Right atrium auricular region (tissue), 2 donors: ENCODE measurements at places on chromosomes 6 and 20. TPM values are rescaled to one million over a fixed set of nuclear protein-coding genes. Genes with fewer than 3 reads are reported as not detected.
A peak's percentile ranks its signal among the peaks of the same experiment; 100 is the strongest.

DNA sequence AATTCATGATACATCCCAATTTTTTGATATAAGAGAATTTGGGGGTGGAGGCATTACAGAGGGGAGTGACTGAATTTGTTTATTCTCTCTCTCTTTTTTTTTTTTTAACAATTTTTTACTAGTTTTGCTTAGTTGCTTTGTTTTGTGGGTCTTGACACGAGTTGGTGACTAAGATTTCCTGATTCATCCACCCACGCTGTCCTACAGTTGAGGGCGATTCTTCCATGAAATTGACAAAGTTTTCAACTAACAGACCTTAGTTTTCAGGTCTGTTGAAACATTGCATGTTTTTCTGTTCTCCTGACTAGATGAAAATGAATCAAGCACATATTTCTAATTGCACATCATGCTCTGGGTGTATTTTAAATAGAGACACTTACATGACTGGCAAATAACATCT lies 613.8 kb downstream of the TFAP2B start:
- no peak for DNase-seq

The PACRG gene
- 2.8 TPM for total RNA-seq

- no peak for DNase-seq
These were observed 166.4 kb upstream of the PRND start for GRCh38 chr20:4555188-4555890.

- no peak for DNase-seq
These were observed 75.9 kb upstream of the RGS17 start for GRCh38 chr6:153207006-153207405.

- no peak for DNase-seq
These were observed 229.8 kb upstream of the SASH1 start for GRCh38 chr6:148112851-148113319.

The BFSP1 gene
- 1.3 TPM for total RNA-seq

DNA sequence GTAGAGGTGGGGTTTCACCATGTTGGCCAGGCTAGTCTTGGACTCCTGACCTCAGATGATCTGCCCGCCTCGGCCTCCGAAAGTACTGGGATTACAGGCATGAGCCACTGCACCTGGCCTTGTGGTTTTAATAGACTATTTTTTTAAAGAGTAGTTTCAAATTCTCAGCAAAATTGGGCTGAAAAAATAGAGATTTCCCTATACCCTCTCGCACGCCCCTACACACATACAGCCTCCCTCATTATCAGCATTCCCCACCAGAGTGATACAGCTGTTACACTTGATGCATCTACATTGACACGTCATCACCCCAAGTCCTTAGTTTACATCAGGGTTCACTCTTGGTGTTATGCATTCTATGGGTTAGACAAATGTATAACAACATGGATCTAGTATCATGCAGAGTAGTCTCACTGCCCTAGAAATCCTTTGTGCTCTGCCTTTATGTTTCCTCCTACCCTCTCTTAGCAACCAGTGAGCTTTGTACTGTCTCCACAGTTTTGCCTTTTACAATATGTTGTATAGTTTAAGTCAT lies 103.6 kb downstream of the CDYL start:
- no peak for DNase-seq

DNA sequence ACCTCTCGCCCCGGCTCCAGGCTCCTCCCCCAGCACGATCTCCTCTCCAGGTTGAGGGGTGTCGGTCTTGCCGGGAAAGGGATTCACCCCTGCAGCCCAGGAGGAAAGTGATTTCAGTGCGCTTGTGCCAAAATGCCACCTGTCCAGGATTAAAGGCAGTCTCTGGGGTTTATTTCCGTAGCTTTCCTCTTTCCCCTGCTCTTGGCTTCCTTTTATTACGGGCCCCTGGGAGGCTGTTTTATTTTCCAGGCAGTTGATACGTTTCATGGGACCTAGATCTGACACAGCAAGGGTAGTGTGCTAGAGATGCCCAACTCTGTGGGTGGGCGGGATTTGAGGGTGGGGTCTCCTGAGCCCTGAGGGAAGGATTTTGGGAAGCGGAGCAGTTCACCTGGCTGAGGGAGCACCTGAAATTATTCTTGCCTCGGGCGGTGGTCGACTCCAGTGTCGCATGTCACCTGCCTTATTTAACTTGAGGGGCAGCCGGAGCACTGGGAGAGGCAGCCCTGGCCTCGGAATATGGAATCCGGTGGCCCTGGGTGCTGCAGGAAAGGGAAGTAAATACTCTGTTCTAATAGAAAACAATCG lies 9.5 kb upstream of the NKX2-2 start:
- no peak for DNase-seq

The HEY2 gene
- total RNA-seq: 1.8 TPM

DNA sequence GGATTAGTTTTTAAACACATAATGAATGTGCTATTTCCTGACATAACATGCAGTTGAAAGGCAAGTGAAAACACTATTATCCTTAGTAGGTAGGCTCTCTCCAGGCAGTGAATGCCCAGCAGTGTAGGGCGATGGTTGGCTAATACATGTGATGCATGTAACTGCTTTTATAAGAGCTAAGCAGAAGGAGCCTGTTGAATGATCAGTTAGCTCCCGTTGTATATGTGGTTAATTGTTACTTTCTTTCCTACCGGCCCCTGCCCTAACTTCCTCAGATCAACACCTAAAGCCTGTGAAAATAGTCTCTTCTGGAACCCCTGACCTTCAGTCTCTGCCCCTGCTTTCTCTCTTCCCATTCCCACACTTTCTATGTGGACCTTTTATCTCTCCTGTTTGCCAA lies 10.5 kb downstream of the SOX4 start:
- DNase-seq: no peak

DNA sequence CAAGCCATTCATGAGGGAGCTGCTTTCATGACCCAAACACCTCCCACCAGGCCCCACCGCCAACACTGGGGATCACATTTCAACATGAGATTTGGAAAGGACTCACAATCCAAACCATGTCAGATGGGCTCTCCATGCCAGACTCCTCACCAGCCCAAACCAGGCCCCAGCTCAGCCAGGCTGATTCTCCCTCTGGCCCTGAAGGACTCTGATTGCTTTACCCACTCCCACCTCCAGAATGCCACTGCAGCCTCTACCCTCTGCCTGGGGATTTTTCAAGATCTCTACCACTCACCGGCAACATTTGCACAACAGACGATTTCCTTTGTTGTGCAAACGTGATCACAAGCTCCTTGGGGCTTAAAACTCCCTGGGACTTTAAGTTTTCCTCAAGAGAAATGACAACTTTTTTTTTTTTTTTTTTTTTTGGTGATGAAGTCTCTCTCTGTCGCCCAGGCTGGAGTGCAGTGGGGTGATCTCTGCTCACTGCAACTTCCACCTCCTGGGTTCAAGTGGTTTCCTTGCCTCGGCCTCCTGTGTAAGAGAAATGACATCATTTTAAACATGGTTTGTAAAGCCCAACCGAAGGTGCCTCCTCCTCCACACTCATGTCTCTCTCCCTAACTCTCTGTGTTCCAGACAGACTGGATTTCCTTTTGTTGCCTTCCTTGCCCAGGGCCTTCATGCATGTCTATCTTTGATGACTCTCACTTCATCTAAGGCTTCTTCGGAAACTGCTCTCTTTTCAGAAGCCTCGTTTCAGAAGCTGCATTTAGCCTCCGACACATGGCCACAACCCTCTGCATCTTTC lies 147.0 kb downstream of the CDH26 start:
- no peak for DNase-seq

DNA sequence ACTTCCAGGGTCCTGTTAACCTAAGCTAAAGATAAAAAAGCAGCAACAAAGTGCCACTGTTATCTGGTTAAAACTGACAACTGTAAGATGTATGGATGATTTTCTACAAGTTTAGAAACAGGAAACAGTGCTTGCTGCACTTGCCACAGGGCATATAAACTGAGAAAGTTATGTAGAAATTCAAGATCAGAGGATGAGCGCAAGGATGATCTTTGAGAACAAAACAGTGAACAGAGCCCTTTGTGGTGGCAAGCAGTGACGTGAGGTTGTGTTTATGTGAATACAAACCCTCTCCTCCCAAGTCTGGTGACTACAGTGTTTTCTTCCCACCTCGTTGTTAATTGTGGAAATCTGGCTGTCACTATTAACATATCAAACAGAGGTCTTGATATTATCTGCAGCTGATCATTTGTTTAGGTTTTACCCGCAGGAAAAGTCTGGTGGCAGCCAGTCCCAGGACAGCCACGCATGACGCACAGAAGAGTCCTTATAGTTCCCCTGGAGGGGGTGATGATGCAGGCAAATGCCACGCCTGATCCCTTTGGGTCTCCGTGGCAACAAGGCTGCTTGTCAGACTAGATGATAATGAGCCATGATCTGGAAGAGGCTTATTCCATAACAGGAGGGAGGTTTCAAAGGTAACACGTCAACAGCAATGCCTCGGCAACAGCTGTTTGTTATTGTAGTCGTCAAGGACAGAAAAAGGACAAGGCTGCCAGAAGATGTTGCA lies 43.1 kb upstream of the TNFAIP3 start:
- peak; percentile 88 for DNase-seq

- DNase-seq: no peak
These were observed 283.7 kb downstream of the DHX35 start for GRCh38 chr20:39245685-39246311.

DNA sequence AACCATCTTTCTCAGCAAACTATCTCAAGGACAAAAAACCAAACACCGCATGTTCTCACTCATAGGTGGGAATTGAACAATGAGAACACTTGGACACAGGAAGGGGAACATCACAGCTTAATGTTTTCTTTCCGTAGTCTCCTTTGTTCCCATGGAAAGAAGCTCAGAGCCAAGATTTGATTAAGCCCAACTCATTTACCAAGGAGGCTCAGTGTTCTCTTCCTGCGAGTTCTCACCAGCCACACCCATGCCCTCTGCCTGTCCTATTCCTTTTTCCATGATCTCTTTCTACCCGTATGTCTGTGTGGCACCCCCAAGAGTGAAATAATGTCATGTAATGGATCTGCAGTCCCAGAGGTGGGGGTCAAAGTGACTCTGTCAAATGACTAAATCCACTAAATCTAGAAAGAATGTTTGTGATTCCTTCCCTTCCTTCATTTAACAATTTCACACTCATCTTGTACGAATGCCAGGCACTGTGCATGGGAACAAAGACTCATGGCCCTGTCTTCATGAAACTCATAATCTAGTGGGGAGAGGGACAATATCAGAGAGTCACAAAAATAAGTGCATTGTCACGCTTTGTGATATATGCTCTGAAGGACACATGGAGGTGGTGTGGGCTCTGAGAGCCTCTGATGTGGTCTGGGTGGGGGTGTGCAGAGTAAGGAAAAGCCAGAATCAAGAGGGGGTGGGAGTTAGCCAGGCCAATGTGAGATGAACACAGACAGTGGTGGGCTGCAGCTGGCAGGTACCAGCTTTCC lies 292.1 kb downstream of the CDC5L start:
- no peak for DNase-seq

GRCh38 chr6:11218538-11219399 lies 13.7 kb downstream of the NEDD9 start:
- peak; percentile 93 for DNase-seq

GRCh38 chr6:99933129-99933528 lies 60.9 kb downstream of the MCHR2 start:
- DNase-seq: no peak

DNA sequence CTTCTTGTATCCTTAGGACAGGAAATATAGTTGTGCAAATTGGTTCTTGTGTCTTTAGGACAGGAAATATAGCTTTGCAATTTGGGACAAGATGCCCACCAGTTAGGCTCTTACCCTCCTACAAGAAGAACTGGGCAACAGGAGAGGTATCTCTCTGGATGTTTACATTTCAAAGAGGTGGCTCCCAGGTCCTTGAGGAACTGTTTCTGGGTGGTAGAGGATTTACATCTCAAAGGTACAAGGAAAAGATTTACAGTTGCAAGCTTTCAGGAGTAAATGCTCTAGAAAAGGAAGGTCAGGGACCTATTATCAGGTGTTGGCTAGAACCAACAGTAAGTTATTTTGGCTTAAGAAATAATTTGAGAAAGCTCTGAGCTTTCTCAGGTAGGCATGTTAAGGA lies 19.2 kb downstream of the RNF182 start:
- DNase-seq: no peak

- no peak for DNase-seq
These were observed 766 bp upstream of the TINAG start for GRCh38 chr6:54307439-54307910.

The RPP40 gene
- 6.1 TPM for total RNA-seq

The SIRPD gene
- not detected for total RNA-seq

- no peak for DNase-seq
These were observed 70.4 kb downstream of the DOK5 start for GRCh38 chr20:54545676-54546358.

- DNase-seq: no peak
These were observed 17.4 kb downstream of the ADNP start for GRCh38 chr20:50913690-50914375.

DNA sequence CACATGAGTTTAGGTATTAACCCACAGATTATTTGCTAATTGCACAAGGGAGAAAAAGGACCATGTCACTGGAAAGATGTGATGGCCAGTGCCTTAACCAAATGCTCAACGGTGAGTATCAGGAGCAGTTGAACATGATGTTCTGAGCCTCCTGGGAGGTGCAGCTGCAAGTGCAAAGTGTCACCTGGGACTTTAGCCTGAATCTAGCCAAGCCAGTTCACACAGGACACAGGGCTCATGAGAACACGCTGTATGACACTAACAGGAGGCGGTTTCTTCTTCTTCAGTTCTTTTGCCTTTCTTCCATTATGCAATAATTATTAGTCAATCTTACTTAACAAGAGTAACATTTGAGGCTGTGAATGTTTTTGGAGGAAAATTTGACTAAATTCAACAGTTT lies 225.3 kb downstream of the THBS2 start:
- DNase-seq: no peak

GRCh38 chr6:75498862-75499261 lies 5.3 kb upstream of the FILIP1 start:
- DNase-seq: no peak

The AKAP7 gene
- 10.2 TPM for total RNA-seq

DNA sequence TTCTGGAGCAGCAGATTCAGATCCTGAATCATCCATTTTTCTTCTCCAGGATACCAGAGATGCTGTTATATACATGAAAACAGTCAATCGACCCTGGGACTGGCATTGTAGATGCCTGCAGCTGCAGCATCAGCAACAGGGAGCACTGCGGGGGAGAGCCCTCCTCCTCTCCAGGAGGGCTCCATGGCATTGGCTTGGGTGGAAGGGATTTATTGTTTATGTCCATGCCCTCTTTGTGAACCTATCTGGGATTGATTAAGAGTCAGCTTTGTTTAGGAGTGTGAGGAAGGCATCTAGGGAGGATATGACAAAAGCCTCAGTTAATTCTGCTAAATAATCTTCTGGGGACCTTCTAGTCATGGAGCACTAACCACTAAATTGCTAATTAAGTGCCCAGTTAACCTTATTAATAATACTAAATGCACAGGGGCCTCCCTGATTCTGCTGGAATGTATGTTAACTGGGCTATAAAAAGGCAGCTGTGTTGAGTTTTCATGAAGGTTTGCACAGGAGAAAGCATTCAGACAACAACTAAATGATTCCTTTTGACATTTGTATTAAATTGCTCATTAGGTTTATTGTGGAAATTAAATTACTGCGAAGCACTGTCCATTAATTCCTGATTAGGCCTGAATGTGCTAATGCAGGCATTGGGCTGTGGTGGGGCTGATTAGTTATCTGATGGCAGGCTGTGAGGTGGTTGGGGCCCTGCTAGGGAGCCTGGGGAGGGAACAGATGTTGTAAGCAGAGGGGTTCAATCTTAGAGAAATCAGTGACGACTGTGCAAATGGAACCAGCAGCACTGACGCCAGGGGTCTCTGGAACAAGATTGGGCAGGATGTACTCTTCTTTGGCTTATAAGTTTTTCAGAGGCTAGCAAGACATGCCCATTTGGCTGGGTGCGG lies 57.6 kb downstream of the IMPG1 start:
- DNase-seq: no peak

- DNase-seq: no peak
These were observed 19.1 kb downstream of the TFAP2B start for GRCh38 chr6:50837589-50838445.
